ACHN (cell line): ENCODE measurements at places on chromosomes 7 and 10.
A peak's percentile ranks its signal among the peaks of the same experiment; 100 is the strongest.

DNA sequence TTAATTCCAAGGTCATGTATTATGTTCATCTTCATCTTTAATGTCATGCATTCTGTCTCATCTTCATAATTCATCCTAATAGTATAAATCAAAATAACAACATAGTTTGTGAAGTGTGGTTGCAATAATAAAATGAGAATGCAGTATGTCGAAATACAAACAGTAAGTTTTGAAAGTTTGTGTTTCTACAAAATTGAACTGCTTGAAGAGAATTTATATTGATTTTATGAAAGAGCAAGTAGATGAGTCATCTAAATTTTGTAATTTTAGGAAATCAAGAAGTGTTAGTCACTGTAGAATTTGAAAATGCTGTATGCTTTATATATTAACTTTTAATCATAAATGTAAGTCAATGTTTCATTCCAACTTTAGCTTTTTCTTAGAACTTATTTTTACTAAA lies 190.5 kb upstream of the PPP1R3A start:
- DNase-seq: no peak

GRCh38 chr10:88278912-88279311 lies 304.2 kb downstream of the RNLS start:
- DNase-seq: no peak

DNA sequence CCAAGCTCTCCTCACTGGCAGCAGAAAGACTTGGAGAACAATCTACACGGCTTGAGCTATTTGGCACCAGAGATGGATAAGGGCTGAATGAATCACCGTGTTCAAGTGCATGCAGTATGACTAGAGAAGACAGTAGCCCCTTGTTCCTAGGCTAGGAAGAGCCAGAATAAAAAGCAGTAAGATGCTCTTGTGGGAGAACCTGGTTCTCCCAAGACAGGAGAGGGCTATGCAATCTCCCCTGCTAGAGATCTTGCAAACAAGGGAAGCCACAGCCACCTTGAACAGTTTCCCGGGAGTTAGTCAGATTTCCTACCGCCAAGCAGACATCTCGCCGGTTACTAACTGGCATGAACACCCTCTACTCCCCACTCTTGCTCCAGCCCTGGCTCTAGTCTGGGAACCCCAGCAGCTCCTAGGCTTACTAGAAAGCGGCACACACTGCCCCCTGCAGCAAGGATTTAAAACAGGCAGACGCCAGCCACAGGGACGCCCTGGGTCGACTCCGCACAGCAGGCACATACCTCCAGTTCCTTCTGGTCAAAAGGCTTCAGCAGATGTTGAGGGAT lies 107.3 kb downstream of the SMURF1 start:
- peak; percentile 88 for DNase-seq

DNA sequence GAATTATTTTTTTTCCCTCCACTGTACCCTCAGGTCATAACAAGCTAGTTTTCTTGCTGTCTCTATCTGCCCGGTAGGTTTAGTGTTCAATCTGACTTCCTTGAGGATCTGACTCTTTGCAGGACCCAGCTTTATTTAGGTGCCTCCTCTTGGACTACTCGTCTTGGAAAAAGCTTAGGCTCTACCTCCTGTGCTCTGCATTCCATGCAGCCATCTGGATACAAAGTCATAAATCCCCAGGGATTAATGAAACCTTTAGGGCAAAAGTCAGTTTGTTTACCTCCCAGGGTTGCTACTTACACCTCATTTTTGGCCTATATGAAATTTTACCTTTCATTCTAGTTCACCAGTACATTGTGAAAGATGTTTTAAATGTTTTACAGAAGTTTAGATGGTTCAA lies 8.0 kb downstream of the STAG3 start:
- no peak for DNase-seq

GRCh38 chr7:76259124-76260093 lies 43.1 kb upstream of the HSPB1 start:
- peak; percentile 37 for DNase-seq

DNA sequence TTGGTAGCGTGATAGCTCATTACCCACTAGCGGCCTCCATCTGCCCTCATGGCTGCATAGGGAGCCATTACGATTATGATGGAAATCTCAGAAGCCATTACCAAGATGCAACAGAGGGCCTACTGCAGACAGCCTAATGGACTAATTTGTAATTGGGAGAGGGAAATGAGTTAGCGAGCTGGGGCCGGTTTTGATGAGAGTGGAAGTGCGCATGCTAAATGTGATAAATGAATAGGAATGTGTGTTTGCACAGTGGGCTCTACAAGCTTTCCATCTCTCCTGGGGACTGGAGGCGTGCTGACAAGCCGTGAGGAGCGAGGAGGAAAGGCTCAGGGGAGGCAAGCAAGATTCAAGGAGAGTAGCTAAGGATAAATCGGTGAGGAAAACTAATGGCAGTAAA lies 644.5 kb upstream of the GALNT17 start:
- no peak for DNase-seq

GRCh38 chr10:12384906-12385305 lies 35.6 kb downstream of the CAMK1D start:
- no peak for DNase-seq

DNA sequence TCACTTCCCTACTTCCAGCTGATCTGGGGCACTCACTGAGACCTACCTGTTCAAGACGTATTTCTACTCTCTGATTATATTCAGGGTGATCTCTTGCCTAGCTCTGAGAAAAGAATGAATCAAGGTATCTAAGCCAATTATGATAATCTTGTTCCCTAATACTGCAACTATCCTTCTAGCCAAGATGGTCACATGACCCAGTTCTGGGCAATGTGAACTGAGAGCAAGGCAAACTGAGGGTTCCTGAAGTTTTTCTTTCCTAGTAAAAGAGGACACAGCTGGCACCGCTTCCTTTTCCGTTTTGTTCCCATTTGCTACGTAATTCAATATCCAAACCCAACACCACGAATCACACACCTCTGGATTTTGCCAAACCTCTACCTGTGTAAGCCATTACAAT lies 5.9 kb upstream of the GPAM start:
- no peak for DNase-seq

DNA sequence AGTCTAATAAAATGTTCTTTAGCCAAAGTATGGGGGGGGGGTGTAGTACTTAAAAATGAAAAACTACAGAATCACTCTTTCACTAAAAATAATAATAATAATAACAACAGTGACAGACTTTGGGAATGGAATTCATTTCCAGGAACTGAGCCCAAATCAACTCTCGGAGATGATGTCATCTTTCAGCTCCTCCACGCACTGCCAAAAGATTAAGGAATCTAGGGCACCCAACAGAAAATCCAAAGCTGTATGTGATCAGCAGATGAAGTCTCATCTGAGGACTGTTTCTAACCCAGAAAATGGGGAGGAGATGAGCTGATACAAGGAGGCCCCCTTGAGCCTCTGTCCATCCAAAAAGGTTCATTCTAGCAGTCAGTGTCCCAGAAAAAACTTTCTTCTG lies 54.5 kb downstream of the GRB10 start:
- DNase-seq: no peak

GRCh38 chr10:4473977-4474376 lies 352.0 kb upstream of the AKR1E2 start:
- DNase-seq: no peak
